Mesenteric fat pad (tissue), 1 donor: ENCODE measurements at places on chromosomes 12 and 14. TPM values are rescaled to one million over a fixed set of nuclear protein-coding genes. Genes with fewer than 3 reads are reported as not detected.

LRTM2 gene
- total RNA-seq = not detected

CHURC1 gene
- total RNA-seq = 53.4 TPM

CRACR2A gene
- 4.7 TPM for total RNA-seq

TEX52 gene
- not detected for total RNA-seq

PIANP gene
- total RNA-seq = 0.16 TPM

C12orf42 gene
- total RNA-seq = not detected

TMTC3 gene
- 17.9 TPM for total RNA-seq

CLEC2A gene
- total RNA-seq = not detected

WDHD1 gene
- 3.6 TPM for total RNA-seq

MANSC4 gene
- not detected for total RNA-seq

CORO1C gene
- total RNA-seq = 241 TPM
